HT-29 (cell line): ENCODE measurements at places on chromosomes 7 and 10.
A peak's percentile ranks its signal among the peaks of the same experiment; 100 is the strongest.

- no peak for DNase-seq
These were observed 81.1 kb upstream of the FZD1 start for GRCh38 chr7:91182819-91183764.

DNA sequence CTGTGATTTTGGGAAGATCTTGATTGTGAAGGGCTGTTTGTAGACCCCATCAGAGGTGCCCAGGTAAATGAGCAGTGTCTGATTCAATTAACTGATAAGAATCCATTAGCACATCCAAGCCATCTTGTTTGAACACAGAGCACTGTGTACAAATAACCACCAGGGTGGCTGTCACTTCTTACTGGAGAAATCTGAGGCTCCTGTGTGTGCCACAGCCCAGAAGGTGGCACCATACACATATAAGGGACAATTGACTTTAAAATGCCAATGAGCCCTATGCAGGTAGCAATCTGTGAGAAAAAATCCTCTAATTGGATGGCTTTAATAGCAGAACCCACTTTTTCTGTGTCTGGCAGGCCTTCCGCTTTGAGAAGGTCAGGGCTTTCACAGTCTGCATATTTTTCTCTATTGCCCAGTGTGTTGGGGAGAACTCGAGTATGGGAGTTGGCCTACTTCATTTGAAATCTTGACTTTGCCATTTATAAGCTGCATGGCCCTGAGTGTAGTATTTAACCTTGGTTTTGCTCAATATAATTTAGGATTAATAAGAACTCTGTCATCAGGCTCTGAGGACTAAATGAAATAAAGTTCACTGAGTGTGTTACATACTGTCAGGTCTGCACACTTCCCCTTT is 517.4 kb downstream of the CCSER2 start:
- DNase-seq = peak; percentile 53

GRCh38 chr10:131259535-131259934 is 52.0 kb downstream of the TCERG1L start:
- DNase-seq = no peak

DNA sequence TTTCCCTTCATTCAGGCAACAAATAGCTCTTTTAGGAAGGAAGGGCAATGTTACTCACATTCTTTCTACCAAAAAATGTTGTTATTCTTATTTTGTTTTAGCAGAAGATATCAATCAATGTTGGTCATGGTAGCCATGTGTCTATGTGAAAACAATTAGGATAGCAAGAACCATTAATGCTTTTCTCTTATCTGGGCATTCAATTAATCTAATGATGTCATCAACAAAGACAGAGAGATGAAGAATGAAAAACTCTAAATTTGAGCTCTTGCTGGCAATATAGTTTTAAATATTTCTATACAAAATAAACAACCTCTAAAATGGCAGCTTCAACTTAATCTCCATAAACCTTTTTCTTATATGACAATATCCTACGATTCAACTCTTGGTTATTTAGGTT is 353.7 kb upstream of the ANKRD30A start:
- no peak for DNase-seq

DNA sequence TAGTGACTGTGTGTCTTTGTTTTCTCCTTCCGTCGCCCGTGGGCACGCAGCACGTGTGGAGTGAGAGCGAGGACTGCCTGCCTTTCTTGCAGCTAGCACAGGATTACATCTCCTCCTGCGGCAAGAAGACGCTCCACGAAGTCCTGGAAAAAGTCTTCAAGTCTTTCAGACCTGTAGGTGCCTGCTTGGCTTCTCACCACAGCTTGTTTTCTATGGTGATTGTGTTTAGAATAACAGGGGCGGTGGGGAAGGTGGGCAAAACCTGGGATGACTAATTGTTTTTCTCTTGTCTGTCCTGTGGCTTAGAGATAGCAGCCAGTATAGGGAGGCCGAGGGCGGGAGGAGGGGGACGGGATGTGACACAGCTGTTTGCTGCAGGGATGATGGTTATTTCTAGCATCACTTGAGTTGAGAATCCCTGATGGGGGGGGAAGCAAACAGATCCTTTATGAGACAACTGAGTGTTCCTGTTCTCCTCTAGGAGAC is 11.4 kb downstream of the MTURN start:
- DNase-seq = no peak

GRCh38 chr7:142499635-142500034 is 241.8 kb upstream of the PRSS58 start:
- DNase-seq = no peak

- peak; percentile 82 for DNase-seq
These were observed 4.0 kb upstream of the SH3PXD2A start for GRCh38 chr10:103859161-103860086.

DNA sequence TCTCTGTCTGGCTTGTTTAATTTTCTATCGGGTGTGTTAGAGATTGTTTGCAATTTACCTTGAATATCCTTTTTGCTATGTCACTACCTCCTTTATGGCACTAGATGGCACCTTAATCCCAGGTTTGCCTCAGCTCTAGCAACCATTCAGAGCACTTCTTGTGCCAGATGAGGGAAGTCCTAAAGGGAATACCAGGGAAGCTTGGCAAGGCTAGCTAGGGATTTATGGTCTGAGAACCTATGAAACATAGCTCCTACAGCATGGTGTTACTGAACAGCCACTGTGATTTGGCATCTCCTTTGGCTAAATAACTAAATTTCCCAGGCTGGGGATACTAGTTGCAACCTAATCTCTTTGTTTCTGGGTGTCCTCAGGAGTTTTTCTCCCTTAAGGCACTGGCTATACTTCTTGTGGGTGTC is 69.0 kb upstream of the VOPP1 start:
- DNase-seq = peak; percentile 80

GRCh38 chr7:99031496-99031895 is 112.4 kb downstream of the SMURF1 start:
- no peak for DNase-seq

DNA sequence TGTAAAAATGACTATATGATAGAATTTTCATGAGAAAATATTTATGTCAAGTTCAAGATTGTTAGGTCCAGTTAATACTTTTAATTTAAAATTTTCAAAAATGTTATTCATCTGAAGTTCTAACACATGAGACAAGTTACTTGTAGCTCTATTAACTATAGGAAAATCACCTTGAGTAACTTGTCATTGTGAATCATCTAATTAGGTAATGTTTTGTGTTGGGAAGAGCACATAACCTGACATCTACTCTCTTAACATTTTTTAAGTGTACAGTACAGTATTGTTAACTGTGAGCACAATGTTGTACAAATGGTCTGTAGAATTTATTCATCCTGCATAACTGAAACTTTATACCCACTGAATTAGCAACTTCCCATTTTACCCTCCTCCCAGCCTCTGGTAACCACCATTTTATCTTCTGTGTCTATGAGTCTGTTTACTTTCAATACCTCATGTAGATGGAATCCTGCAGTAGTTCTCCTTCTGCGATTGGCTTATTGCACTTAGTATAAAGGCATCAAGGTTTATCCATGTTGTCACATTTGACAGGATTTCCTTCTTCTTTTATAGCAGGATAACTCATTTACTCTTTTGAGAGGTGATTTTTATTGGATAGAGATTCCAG is 54.6 kb downstream of the ARL4A start:
- no peak for DNase-seq

DNA sequence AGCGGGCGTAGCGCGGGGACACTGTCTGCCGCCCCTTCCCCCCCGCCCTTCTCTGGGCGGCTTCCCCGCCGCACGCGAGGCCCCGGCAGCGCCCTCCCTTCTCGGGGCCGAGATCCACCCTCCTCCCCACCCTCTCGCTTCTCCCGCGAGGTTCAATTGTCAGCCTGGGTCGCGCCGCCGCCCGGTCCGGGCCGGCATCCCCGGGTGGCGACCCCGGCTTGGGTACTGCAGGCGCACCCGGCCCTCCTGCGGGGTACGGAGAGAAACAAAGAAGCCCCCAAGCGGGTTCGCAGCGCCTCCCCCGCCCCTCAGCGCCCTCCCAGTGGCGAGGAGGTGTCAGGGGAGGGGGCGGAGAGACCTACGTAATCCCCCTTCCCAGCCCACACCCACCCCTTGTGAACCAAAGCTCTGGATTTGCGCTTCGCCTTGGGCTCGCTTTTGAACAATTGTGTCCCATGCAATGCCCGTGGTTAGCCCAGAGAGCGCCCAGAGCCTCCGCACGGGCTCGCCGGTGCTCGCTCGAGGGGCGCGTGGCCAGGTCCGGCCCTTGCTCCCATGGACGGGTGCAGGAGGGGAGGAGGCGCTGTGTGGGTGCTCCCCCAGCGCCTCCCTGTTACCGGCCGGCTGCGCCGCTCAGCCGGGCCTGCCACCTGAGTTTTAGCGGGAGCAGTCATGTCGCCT is 634 bp downstream of the HECW1 start:
- no peak for DNase-seq

DNA sequence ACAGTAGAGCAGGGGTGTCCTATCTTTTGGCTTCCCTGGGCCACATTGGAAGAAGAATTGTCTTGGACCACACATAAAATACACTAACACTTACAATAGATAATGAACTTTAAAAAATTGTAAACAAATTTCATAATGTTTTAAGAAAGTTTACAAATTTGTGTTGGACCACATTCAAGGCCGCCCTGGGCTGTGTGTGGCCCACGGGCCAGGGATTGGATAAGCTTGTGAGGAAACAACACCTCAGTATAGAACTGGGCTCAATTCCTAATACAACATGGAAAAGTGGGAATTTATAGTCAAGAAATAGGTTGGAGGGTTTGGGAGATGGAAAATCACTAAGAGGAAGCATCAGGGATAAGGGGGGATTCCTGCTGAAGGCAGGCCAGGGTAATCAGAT is 17.7 kb downstream of the ZNF277 start:
- no peak for DNase-seq

DNA sequence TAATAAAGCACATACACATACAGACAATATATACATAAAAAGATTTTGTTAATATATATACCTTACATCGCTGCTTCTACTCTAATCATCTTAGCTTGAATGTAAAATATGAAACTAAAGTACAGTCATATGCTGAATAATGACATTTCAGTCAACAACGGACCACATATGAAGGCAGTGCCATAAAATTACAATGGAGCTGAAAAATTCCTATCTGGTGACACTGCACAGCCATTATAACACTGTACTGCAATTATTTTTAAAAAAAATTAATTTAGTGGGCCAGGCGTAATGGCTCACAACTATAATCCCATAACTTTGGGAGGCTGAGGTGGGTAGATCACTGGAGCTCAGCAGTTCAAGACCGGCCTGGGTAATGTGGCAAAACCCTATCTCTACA is 122.3 kb downstream of the JMJD1C start:
- DNase-seq = no peak

GRCh38 chr10:15742836-15743235 is 23.1 kb upstream of the ITGA8 start:
- no peak for DNase-seq

DNA sequence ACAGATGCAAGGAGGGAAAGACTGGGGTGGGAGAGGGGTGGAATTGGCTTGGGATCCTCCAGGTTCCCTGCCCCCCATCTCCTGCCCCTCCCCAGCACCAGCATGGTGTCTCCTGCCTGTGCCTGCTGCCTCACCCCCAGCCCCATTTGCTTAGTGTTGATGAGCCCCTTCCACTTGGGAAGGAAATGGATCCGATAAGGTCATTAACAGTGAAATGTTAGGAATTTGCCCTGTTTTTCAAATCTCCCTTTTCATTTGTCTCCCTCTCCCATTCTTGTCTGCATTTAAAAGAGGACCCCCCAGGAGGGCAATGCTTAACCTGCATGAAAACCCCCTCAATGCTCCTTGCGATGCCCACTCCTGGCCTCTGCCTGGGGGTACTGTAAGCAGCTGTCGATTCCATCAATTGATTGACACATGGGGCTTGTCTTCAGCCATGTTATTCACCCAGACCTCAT is 51.5 kb downstream of the HK1 start:
- DNase-seq = no peak

GRCh38 chr10:21078410-21079329 is 181.6 kb upstream of the NEBL start:
- peak; percentile 87 for DNase-seq

GRCh38 chr10:24929056-24929544 is 23.3 kb downstream of the PRTFDC1 start:
- no peak for DNase-seq

- DNase-seq = no peak
These were observed 16.0 kb upstream of the LRRC61 start for GRCh38 chr7:150307129-150307528.

DNA sequence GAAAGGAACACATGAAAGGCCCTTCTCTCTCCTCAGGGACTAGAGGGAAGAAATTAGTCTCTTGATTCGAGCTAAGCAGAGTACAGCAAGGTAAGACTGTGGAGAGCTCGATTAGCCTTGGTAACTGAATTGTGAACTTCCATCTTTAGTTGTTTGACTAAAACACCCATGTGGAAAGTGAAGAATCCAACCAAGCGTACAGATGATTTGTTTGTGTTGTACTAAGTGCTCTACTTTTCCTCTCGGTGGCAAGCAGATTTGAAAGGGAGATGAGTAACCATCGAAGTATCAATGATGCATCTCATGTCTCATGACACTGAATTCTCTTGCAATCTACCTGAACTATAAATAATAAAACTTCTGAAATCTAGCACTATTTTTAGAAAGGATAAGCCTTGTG is 80.7 kb downstream of the FZD1 start:
- no peak for DNase-seq

DNA sequence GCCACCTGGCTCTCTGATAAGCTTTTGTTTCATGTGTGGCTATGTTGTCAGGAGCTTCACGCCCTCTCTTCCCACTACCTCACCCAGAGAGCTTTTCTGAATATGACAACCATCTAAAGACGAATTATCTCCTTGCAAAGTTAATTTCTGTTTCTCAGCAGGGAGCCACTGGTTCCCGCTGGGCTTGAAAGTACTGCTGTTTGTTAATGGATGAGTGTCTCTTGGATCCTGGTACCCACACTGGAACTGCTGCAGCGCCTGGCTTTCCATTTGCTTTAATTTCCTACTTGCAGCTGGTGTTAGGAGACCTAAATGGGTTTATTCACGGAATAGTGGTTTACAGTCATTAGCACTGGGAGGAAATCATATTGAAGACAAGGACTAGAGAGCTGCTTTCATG is 267.9 kb upstream of the LRGUK start:
- no peak for DNase-seq

GRCh38 chr7:87218796-87219544 is 562 bp downstream of the TMEM243 start:
- DNase-seq = peak; percentile 67

GRCh38 chr10:89238956-89239644 is 12.5 kb downstream of the LIPA start:
- no peak for DNase-seq

DNA sequence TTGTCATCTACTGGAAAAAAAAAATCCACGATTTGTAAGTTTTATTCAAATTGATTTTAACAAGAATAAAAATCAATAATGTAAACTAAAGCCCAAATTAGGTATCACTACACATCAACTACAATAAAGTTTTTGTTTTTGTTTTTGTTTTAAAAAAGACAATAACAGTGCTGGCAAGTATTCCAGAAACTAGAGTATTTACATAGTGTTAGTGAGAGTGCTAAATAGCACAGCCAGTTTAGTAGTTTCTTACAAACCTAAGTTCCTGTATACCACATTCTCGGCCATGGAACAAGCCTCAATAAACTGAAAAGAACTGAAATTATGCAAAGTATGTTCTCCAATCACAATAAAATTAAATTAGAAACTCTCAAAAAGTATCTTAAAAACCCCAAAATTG is 8.1 kb downstream of the ARHGAP12 start:
- no peak for DNase-seq

GRCh38 chr7:6636741-6637543 is at the start of gene ZNF316:
TSS of gene ZNF316 (plus strand) at chr7:6637318. CDS start at chr7:6642410, 5,092 bp downstream.
- DNase-seq = peak; percentile 41
